ENCODE measurements at places on chromosomes 6 and 20.

- no peak for DNase-seq
These were observed 26.4 kb upstream of the MROH8 start for GRCh38 chr20:37205794-37206193.

DNA sequence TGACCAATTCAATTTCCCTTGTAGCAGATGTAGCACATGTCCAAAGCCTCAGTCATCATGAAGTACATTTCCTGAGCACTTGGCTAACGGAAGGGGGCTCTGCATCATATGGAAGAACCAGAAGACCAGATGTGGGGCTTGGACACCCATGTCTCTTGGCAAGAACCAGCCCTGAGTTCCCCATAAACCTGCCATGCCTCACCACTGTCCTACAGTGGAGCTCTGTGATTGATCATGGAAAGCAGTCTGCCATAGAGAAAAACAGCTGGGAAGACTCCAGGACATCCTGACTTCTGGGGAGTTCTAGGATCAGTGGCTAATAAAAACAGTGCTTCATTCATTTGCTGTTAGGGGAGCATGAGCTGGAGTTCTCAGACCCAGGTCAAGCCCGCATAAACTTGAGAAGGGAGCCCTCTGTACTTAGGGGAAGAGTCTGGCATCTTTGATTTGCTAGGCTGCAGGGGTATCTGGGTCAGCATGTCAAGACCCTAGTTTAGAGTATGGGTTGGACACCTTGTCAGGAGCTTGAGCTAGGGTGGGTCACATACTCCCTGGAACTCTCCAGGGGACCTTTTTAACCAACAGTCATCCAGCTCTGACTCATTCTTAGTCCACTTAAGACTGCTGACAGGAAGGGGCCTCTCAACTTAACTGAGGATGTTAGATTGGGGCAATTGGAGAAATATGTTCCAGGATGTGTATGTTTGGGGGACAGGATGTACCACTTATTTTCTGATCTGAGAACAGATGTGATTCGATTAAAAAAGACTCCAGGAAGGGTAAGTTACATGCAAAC, 26.3 kb upstream of the TRAM2 start:
- DNase-seq: no peak

DNA sequence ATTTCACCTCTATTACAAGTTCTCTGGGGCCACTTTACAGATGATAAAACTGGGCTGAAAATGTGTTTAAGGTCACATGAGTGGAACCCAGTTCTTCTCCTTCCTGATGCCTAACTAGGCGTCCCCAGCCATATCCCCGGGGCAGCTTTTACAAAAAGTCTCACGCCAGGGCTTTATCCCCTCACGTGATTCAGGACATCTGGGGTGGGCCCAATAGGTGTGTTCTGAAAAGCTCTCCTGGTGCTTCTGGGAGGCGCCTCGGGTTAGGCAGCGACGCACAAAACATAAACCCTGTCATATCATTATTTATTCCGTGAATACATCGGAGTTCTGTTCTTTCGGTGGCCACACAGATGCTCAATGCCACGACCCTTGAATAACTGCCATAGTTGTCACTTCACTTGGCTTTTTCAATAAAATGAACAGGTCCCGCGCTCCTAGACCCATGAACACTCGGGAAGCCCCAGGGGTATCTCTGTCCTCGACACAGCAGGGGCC, 32.1 kb downstream of the SF3B5 start:
- no peak for DNase-seq

GRCh38 chr6:80173411-80173810, 66.9 kb downstream of the BCKDHB start:
- no peak for DNase-seq

- DNase-seq: no peak
These were observed 13.5 kb downstream of the EPB41L1 start for GRCh38 chr20:36167902-36168503.

GRCh38 chr6:119163006-119163405, 84.5 kb upstream of the FAM184A start:
- no peak for DNase-seq

- DNase-seq: no peak
These were observed 196.0 kb downstream of the MYLK4 start for GRCh38 chr6:2554651-2555260.

GRCh38 chr6:91288741-91289140, 701.9 kb upstream of the MAP3K7 start:
- no peak for DNase-seq

- DNase-seq: no peak
These were observed 87.7 kb upstream of the AGPAT4 start for GRCh38 chr6:161361529-161361928.

- no peak for DNase-seq
These were observed 140.7 kb upstream of the MCHR2 start for GRCh38 chr6:100134703-100135102.

DNA sequence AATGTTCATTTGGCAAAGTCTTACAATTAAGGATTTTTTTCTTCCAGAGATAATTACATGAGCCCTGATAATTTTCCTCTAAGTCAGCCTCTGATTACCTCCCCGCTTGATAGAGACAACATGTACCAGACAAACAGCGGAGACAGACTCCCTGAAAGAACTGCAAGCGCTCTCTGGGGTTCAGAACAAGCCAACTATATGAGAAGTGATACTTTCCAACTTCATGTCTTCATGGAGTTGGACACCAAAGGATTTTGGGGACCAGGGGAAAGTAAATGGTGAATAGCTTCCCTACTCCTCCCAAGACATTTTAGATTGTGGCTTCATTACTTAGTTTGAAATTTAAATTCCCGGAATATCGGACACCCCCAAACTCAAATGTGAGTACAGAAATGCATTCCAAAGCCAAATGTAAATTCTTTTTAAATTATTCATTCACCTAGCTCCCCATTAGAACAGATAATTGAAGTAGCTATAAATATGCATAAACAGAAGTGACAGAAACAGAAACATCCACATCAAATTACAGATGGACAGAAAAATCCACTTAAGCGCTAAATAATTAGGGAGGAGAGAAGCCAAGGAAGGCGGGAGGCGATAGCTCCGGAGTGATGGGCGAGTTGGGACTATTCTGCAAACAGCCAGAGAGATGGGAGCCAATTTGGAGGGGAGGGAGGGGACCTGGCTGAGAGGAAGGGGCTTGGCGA, 129.7 kb upstream of the AKAP12 start:
- no peak for DNase-seq

GRCh38 chr20:32080783-32081182, 28.7 kb upstream of the TM9SF4 start:
- DNase-seq: no peak

DNA sequence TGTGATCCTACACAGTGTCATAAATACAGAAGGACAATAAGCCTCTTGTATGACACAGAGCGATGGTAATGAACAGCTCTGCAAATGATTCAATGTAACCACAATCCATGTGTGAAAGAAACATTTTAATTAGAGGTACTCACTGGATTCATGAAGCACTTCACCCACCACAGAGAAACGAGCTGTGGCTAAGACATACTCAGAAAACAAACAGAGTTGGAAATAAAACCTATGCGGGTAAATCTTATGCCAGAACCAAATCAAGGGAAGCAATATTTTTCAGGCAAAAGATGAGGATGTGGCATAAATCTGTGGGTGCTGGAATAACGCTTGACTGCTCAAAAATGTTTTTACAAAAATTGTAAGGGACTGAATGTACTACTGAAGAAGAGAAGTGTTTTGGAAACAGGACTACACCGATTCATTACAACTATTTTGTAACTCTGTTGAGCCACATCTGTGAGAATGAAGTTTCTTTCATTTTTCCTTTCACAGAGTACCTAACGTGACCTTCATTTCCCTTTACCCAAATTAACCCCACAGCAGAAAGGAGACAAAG, 112.1 kb downstream of the WDR27 start:
- no peak for DNase-seq

- no peak for DNase-seq
These were observed 513.3 kb upstream of the SOX4 start for GRCh38 chr6:21080221-21080620.

GRCh38 chr20:14902432-14903089, 565.1 kb upstream of the FLRT3 start:
- no peak for DNase-seq

DNA sequence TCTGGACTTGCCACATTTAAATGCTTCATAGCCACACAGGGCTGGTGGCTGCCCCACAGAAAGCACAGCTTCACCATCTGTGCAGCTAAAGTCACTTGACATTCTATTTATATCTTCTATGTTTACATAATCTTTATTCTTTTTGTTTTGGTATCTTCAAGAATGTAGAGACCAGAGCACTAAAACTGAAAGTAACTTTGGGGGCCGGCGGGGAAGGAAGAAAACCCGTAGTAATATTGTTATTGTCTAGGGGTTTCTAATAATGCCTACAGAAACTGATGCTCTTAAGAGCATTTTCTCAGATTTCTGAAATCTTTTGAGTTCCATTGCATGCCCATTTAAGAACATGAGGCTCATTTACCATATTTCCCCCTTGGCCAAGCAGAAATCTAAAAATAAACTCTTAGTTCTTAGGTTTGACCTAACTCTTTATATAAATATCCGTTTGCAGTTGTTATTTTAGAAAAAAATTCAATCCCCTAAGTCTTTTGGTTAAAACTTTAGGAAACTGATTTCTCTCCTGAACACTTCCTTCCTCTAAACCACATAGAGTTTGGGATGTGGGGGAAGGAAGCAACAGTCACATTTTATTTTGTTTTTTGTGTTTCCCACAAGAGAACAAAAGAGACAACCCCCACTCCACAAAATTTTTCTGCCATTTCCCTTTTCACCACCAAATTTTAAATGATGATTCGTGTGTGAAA, 207.6 kb downstream of the OGFRL1 start:
- DNase-seq: no peak

DNA sequence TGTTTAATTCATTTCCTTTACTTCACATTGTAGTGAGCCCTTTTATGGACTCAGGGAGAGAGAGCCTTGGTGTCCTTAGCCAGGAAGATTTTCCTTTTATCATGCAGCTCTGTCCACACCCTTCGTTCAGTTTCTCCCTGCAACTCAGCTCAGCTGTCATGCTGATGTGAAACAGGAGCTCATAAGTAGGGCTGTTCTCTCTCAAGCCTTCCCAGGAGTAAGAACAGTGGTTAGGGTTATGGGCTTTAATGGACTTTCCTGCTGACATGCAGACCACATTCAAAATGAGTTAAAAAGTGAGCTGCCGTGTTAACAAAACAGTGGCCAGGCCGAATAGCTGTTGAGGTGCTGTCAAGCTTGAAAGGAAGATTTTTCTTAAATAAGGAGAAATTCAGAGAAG, 104.1 kb downstream of the BCKDHB start:
- DNase-seq: no peak

- DNase-seq: no peak
These were observed 6.1 kb upstream of the SLC35B3 start for GRCh38 chr6:8441452-8441851.

- DNase-seq: no peak
These were observed 128.2 kb upstream of the LAMA2 start for GRCh38 chr6:128754658-128755256.

DNA sequence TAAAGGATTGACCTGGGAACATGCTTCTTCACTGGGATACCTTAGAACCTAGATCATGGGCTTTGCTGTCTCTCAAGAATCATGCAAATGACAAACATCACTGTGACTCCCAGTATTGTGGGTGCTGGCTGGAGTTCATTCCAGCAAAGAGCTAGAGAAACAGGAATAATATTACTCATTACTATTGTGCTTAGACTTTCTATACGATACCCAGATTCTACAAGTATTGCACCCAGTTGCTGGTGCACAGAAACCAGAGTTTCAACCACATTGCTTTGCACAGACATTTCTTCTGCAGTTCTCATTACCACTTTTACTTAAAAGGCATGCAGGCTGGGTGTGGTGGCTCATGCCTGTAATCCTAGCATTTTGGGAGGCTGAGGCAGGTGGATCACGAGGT, 220.4 kb upstream of the ZNF217 start:
- DNase-seq: no peak

DNA sequence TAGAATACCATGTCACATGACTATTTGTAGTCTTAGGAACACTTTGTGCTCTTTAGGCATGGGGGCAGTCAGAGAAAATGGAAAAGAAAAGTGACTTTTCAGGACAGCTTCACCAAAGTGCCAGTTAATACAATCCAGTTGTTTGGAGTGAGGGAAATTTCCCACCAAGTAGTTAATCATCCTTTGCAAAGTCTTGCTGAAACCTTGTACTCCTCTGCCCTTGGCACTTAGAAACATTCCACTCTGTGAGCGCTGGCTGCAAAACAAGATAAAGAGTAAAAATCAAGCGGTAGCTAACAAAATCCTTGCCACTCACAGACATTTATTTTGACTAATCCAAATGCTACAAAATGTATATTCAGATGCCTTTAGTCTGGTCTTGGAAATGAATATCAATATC, 229.2 kb upstream of the HSF2 start:
- no peak for DNase-seq

- no peak for DNase-seq
These were observed 586.2 kb downstream of the CD109 start for GRCh38 chr6:74282143-74282689.

DNA sequence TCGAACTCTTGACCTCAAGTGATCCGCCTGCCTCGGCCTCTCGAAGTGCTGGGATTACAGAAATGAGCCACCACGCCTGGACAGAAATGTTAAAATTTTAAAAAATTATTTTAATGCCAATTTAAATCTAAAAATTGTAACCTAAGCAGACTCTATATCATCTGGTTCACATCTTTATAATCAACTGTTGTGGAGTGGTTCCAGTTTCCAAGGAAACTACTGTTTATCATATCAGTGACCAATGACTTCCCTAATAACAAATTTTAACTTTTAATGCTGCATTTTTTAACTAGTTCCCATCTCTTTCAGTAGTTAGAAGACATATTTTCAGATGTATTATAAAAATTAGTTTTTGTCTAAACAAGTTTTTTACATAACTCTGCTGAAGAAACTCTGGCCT, 5.2 kb upstream of the BTN3A2 start:
- no peak for DNase-seq

DNA sequence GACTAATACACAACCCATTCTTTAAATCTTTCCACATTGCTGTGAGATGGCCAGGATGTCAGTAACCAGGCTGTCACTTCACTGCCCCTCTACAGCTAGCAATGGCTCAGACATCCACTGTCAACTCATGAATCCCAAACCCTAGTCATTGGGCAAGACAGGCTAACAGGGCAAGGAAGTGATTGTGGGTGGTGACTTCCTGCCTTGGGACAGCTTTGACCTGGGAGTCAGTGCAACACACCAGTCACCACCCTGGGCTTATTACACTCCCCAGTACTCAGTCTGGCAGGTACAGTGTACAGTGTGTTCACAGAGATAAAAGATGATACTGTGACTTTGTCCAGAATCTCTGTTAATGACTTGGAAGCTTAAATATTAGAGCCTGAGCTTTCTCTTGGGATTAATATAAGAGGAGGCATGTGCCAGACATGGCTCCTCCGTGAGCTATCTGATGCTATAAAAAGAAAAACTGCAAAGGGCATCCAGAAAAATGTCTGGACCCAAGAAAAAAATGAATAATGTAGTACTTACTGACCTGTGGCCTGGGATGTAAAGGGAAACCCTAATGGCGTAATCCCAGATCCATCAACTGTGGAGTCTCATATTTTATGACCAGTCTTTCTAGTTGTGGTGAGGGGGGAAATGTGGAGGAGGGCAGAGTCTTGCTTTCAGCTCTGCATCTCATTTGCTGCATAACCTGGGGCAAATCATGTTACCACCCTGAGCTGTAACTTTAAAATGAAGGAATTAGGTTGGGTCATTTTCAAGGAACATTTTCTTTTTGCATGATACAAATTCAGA, 244.4 kb downstream of the SLC24A3 start:
- DNase-seq: no peak

- DNase-seq: no peak
These were observed 295.5 kb upstream of the FLRT3 start for GRCh38 chr20:14632906-14633305.
